Gastrocnemius medialis (tissue), 4 donors: ENCODE measurements at places on chromosomes 16 and 17. TPM values are rescaled to one million over a fixed set of nuclear protein-coding genes. Genes with fewer than 3 reads are reported as not detected.

DNA sequence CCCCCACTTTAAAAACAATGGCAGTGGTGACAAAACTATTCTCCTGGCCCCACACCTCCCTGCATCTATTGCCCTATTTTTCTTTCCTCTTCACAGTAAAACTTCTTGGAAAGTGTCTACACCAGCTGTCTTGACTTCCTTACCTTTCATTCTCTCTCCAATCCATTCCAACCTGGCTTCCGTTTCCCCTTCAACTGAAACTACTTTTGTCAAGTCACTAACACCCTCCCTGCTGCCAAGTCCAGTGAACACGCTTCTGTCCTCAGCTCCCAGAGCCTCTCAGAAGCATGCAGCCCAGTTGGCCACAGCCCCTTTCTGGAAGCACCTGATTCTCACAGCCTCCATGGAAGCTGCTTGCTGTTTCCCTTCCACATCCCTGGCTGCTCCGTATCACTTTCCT lies 4.0 kb upstream of the SCN4A start:
- H3K27ac ChIP-seq, result peak overlapping the region; percentile 99
- H3K4me1 ChIP-seq, result peaks cover 87% of the 10 kb centered on the region
- H3K27me3 ChIP-seq, result no peaks in the 10 kb centered on the region
- H3K36me3 ChIP-seq, result no peaks in the 10 kb centered on the region

GRCh38 chr17:29151567-29151966 lies 28.6 kb downstream of the MYO18A start:
- no peaks in the 10 kb centered on the region for H3K27me3 ChIP-seq
- DNase-seq, result no peak
- peaks cover 44% of the 10 kb centered on the region for H3K4me1 ChIP-seq
- no peaks in the 10 kb centered on the region for H3K36me3 ChIP-seq
- no peak overlapping the region for H3K4me3 ChIP-seq

GRCh38 chr17:61073799-61074513 lies 325.7 kb upstream of the TBX2 start:
- no peaks in the 10 kb centered on the region for H3K27me3 ChIP-seq
- DNase-seq, result no peak

DNA sequence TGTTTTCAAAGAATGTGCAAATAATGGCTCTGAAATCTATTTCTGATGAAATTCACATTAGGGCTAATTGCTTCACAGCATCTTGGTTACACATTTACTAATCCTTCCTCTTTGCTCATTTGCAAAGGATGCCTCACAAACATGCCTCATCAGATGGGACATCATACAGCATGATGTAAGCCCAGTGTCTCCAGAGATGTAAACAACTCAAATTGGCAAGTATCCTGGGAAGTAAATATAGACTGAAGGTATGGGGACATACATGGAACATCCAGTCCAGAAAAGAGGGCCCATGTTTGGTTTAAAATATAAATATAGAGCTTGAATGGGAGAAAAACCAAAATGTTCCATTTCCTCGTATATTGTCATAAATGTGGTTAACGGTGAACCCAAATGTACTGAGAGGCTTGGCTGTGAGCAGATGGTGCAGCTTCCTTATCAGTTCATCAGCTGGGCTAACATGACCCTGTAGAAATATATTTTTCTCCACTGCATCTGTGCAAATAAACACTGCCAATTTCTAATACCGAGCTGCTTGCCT lies 142.9 kb upstream of the NUDT7 start:
- H3K4me3 ChIP-seq, result no peak overlapping the region
- H3K27ac ChIP-seq, result no peak overlapping the region
- H3K36me3 ChIP-seq, result no peaks in the 10 kb centered on the region
- H3K27me3 ChIP-seq, result no peaks in the 10 kb centered on the region
- no peaks in the 10 kb centered on the region for H3K4me1 ChIP-seq
- DNase-seq, result no peak

GRCh38 chr16:85832570-85833218 lies 33.2 kb downstream of the COX4I1 start:
- H3K4me3 ChIP-seq, result no peak overlapping the region
- H3K4me1 ChIP-seq, result no peaks in the 10 kb centered on the region
- H3K36me3 ChIP-seq, result no peaks in the 10 kb centered on the region
- no peak for DNase-seq
- H3K27me3 ChIP-seq, result peaks cover 35% of the 10 kb centered on the region
- H3K27ac ChIP-seq, result no peak overlapping the region

DNA sequence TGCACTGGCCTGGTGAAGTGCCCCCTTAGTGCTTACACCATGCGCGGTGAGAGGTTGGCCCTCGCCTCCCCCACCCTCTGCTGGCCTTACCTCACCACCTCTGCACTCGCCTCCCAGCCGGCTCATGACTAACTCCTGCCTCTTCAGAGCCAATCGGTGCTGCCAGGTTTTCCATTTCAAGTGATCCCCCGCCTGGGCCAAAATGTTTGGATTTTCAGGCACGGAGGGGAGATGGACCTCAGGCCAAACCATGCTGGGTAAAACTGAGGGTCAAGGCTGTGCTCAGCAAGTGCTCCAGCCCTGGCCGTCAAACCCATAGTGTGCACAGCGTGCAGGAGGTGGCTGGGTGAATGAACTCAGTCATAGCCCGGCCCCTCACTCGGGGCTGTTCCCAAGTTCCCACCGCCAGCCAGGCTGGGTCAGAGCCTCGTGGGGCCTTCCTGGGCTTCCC lies 175.4 kb downstream of the SEC14L1 start:
- peak; percentile 78 for DNase-seq
- H3K36me3 ChIP-seq, result no peaks in the 10 kb centered on the region

DNA sequence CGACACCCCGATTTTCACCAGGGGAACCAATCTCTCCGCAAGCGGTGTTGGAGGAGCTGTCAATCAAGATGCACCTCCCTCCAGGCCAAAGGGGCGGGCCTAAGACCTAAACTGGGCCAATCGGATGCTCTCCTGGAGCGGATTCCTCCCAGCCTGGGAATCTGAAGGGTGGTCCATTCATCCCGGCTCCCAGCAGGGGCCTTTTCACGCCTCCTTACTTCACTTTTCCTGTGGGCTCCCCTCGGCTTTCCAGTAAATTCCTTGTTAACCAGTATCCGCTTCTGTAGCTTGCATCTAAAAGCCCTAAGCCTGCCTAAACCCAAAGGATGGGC lies 17.1 kb downstream of the C16orf74 start:
- H3K27me3 ChIP-seq, result no peaks in the 10 kb centered on the region
- H3K36me3 ChIP-seq, result no peaks in the 10 kb centered on the region
- H3K4me1 ChIP-seq, result no peaks in the 10 kb centered on the region
- H3K27ac ChIP-seq, result no peak overlapping the region

DNA sequence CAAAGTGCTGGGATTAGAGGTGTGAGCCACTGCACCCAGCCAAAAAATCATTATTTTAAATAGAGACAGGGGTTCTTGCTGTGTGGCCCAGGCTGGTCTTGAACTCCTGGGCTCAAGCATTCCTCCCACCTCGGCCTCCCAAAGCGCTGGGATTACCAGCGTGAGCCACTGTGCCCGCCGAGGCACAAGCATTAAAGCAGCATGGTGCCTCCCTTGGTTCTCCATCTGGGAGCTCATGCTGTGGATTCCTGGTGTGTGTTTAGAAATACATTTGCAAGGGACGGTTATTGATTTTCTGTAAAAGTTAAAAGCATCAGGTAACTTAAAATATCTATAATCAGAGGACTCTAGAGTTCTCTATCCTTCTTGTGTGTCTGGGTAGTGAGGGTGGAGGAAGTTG lies 14.7 kb upstream of the CAPN15 start:
- no peaks in the 10 kb centered on the region for H3K4me1 ChIP-seq
- no peaks in the 10 kb centered on the region for H3K27me3 ChIP-seq
- H3K4me3 ChIP-seq, result no peak overlapping the region
- no peak overlapping the region for H3K27ac ChIP-seq
- no peak for DNase-seq
- H3K36me3 ChIP-seq, result no peaks in the 10 kb centered on the region

- H3K27me3 ChIP-seq, result no peaks in the 10 kb centered on the region
- H3K4me1 ChIP-seq, result peaks cover 11% of the 10 kb centered on the region
- H3K36me3 ChIP-seq, result no peaks in the 10 kb centered on the region
- no peak overlapping the region for H3K27ac ChIP-seq
- no peak for DNase-seq
These were observed 200.4 kb downstream of the LGALS9B start for GRCh38 chr17:20266806-20267458.

DNA sequence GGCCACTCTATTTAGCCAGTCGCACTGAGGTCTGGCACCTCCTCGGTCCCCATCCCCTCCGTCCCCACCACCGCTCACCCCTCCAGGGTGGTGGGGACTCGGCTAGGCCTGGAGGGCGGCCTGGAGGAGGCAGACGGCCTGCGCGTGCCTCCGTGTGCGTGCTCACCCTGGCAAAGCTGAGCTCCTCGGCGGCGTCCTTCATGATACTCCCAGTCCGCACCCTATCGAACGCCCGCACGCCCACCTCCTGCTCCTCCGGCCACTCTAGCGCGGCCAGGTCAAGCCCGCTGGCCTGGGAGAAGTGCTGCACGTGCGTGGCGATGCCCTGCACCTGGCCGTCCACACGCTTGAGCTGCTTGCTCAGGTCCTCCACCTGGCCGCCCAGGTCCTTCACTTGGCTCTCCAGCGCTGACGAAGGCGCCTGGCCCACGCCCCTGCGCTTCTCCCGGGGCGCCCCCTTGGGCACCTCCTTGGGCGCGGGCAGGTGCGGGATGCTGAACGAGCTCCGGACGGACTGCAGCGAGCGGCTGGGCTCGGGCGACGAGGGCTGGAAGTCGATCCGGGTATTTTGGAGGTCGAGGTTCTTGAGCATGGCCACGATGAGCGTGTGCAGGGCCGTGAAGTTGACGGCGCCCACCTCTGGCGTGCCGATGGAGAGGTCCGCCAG lies 644 bp downstream of the QRICH2 start:
- no peaks in the 10 kb centered on the region for H3K4me1 ChIP-seq
- H3K4me3 ChIP-seq, result no peak overlapping the region
- no peaks in the 10 kb centered on the region for H3K27me3 ChIP-seq
- no peak overlapping the region for H3K27ac ChIP-seq
- no peak for DNase-seq
- H3K36me3 ChIP-seq, result peaks cover 21% of the 10 kb centered on the region

GRCh38 chr16:25063102-25063501 lies 47.9 kb upstream of the ARHGAP17 start:
- H3K27me3 ChIP-seq, result no peaks in the 10 kb centered on the region
- no peak overlapping the region for H3K27ac ChIP-seq
- H3K36me3 ChIP-seq, result no peaks in the 10 kb centered on the region
- H3K4me1 ChIP-seq, result peaks cover 14% of the 10 kb centered on the region
- peak; percentile 24 for DNase-seq

- H3K27ac ChIP-seq, result no peak overlapping the region
- H3K27me3 ChIP-seq, result no peaks in the 10 kb centered on the region
- DNase-seq, result no peak
- H3K36me3 ChIP-seq, result no peaks in the 10 kb centered on the region
- H3K4me1 ChIP-seq, result no peaks in the 10 kb centered on the region
These were observed 51.1 kb upstream of the CACNG5 start for GRCh38 chr17:66783656-66784381.

DNA sequence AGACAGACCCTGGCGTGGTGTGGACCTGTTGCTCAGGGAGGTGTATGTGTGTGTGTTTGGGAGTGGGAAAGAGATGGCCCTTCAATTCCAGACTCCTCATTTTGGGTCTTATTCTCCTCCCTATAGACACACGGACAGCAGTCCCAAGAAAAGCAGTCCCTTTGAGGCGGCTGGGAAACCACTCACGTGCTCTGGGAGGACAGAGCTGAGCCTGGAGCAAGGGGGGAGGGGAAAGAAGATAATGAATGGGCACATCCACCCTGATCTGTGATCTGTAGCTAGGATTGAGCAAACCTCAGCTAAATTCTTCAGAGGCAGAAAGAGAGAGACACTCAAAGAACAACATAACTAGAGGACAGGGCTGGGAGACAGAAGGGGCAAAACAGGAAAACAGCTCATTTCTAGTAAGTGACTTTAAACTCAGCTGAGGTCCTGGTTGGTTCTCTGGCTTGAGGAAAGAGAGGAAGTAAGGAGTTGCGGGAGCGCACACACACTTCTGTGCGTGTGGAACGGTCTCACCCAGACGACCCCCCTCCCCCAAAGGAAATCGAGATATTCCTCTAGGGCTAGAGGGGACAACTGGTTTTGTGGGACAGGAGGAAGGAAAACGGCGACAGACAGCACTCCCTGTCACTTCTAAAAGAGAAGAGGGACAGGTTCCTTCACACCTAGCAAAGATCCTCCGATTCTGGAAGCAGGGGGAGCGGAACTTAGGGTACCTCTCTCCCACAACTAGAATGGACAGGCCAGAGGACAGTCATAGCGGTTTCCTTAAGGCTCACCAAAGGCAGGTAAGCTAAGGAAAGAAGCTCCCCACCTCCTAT lies 658 bp downstream of the RAB5C start:
- H3K4me3 ChIP-seq, result peak overlapping the region; percentile 84
- no peaks in the 10 kb centered on the region for H3K36me3 ChIP-seq
- H3K27ac ChIP-seq, result peak overlapping the region; percentile 90
- H3K27me3 ChIP-seq, result no peaks in the 10 kb centered on the region
- DNase-seq, result peak; percentile 29
- peaks cover 26% of the 10 kb centered on the region for H3K4me1 ChIP-seq

DNA sequence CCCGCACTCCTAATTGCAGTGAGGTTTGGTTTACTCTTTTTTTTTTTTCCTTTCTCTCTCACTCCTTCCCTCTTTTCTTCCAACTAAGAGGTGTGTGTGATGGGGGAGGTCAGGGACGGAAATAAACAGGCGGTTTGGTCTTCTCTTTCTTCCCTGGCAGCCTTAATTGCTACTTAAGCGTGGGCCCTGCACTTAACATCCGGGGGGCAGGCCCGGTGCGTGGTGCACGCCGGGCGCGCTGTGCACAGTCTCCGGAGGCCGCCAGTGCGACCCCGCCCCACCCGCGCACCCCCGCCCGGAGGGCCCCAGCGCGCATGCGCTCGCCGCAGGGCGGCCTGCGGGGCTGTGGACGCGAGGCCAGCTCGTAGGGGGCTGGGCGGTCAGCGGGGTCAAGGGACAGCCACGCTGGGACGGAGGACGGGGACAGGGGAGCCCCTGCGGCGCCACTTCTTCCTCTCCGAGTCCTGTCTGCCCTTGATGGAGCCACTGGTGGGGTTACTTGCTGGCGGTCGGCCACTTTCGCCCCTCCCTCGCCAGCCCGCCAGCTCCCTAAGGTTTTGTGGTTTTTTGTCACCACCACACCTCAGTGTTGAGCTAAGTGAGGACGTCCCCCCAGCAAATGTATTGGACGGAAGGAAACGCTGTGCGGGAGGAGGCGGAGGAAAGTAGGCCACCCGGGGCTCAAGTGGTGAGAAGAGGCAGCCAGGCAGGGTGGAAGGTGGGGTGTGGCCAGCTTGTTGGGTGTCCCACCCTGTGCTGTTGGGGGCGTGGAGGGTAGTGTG lies 120.9 kb downstream of the MRM1 start:
- H3K4me3 ChIP-seq, result peak overlapping the region; percentile 43
- no peak for DNase-seq
- H3K4me1 ChIP-seq, result no peaks in the 10 kb centered on the region
- peaks cover 13% of the 10 kb centered on the region for H3K27me3 ChIP-seq
- H3K27ac ChIP-seq, result no peak overlapping the region

- H3K27me3 ChIP-seq, result peaks cover 37% of the 10 kb centered on the region
- no peak for DNase-seq
- no peak overlapping the region for H3K27ac ChIP-seq
- H3K4me1 ChIP-seq, result no peaks in the 10 kb centered on the region
- H3K4me3 ChIP-seq, result no peak overlapping the region
These were observed 1.8 kb upstream of the SHISA9 start for GRCh38 chr16:12899529-12900143.

- no peak overlapping the region for H3K27ac ChIP-seq
- H3K4me1 ChIP-seq, result no peaks in the 10 kb centered on the region
- H3K4me3 ChIP-seq, result no peak overlapping the region
- no peaks in the 10 kb centered on the region for H3K36me3 ChIP-seq
These were observed 502.8 kb downstream of the MAF start for GRCh38 chr16:79097771-79098170.

The CD300LB gene
- 0.16 TPM for total RNA-seq

The KRTAP1-5 gene
- total RNA-seq, result not detected

The ITGAD gene
- total RNA-seq, result not detected

The DHRS7C gene
- total RNA-seq, result 39.9 TPM

The PTGES3L gene
- 32.7 TPM for total RNA-seq

The KCNH6 gene
- total RNA-seq, result not detected

The LRRC46 gene
- total RNA-seq, result not detected
